Stimulated activated CD4-positive, alpha-beta T cell treated with anti-CD3 and anti-CD28 coated beads, Interleukin-12 subunit alpha, Interleukin-12 subunit beta, amount 100 ng/mL, for 24 hours (primary cell): ENCODE measurements at places on chromosomes 1 and 21.

DNA sequence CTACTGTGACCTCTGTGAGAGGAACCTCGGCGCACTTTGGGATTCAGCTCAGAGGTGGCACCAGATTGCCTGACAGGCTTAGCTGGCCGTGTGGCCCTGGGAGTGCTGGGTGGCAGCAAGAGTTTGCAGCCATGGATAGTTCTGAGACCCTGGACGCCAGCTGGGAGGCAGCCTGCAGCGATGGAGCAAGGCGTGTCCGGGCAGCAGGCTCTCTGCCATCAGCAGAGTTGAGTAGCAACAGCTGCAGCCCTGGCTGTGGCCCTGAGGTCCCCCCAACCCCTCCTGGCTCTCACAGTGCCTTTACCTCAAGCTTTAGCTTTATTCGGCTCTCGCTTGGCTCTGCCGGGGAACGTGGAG is 67.5 kb downstream of the DISC1 start:
- DNase-seq: no peak

DNA sequence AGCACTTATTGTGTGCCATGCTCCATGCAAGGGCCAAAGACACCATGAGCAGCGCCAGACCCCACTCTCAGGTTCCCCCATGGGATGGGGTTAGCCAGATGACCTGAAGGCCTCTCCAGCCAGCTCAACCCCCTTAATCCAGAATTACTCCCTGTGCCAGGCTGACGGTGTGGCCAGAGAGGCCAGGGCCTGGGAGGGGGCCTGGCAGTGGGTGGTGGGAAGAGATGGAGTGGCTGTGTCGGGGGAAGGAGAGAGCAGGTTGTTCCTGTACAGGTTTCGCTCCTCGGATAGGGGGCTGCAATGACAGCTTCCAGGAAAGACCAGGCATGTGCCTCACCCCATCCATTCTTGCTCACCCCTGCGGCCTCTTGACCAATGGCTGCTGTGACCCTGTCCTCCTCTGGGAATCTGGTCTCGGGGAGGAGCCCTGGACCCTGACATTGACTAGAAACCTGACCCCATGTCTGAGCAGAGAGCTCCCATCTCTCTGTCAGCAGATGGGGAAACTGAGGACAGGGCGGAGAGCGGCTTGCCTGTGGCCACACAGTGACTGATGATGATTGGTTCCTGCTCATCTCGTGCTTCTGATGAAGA is 345.3 kb downstream of the MATN1 start:
- no peak for DNase-seq

DNA sequence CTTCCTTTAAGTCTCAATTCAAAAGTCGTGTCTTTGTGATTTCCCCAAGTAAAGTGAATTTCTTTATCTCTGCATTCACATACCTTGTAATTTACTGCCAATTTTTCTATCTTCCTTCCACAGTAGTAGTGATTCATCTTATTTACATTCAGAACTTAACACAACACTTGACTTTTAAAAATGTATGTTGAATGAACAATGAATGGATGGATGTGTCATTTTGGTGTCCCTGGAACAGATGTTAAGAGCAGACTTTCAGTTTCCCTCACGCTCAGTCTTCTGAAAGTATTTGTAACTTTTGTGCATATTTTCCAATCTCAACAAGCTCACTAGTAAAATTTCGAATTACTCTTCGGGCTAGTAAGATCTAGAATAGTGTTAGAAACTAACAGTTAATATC is 352.0 kb downstream of the HHIPL2 start:
- DNase-seq: no peak

DNA sequence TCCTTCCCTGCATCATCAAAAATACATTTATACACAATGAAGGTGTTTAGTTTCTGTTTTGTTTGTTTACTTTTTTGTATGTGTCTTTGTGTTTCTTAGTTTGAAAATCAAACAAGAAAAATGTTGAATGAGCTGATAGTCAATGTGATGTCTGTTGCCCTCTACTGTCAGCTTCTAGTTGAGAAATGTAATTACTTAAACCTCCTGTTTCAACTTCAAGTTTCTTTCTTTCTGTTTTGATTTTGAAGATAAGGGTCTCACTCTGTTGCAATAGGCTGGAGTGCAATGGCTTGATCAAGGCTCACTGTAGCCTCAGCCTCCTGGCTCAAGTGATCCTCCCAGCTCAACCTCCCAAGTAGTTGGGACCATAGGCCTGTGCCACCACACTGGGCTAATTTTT is 37.5 kb downstream of the SPTA1 start:
- no peak for DNase-seq

DNA sequence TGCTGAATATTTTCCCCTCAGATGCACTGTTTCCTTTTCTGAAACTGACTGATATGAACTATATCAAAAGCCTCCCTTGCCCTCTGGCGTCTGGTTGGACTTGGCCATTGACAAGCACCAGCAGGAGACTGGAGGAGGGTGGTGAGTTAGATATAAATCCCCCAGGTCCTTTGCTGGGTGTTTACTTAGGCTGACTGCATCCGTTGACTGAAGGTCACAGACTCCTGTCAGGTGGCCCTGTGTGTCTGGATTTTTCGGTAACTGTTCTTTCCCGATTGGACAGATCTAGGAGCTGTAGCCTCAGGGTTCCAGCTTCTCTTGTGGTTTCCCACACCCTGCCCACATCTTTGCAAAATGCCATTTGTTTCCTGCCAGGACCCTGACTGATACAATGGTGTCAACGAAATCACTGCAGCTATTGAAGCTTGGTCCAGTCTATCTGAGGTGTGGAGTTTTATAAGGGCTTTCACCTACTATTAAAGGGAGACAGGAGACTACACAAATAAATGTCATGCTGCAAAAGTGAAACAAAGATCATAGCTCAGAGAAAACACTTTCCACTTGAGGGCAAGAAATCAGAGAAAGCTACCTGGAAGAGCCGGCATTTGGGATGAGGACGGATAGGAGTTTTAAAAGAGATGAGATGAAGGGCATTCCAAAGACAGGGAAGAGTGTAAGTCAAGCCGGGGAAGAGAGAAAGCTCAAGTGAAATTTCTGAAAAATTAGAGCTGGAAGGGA is 1.5 kb upstream of the MAGI3 start:
- DNase-seq: no peak

DNA sequence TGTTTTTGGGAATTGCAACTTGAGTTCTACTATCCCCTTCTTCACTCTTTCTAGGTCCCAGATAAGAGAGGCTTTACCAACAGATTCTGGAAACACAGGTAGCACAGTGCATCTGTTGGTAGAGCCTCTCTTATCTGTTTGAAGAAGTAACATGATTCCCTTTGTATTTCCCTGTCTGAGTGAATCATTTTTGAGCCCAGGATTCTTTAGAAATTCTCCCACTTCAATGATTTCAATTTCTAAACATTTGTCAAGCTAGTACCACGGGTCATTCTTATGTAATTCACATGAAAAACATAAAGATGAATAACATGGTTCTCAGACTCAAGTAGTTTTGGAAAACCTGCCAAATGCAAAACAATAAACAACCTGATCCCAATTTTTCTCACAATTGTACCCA is 72.0 kb upstream of the DUSP10 start:
- DNase-seq: no peak

DNA sequence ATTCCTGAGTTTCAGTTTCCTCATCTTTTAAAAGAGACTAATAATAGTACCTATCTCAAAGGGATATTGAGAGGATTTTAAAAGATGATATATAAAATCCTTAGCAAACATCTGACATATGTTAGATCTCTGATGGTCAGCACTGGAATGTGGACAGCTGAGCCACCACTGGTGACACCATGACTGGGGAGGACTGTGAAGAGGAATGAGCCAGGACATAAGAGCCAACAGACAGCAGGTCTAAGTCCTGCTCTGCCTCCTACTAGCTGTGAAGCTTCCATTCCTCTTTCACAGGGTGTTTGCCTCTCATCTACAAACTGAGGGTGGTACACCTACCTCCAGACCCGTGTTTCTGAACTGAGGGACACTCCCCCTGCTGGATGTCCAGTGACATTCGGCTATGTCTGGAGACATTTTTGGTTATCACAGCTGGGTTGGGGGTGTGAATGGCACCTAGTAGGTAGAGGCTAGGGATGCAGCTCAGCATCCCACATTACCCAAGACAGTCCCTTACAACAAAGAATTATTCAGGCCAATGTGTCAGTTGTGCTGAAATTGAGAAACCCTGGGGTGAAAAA is 109.1 kb upstream of the OLIG2 start:
- DNase-seq: no peak

GRCh38 chr21:34019402-34019801 is 54.0 kb upstream of the MRPS6 start:
- DNase-seq: no peak

- DNase-seq: no peak
Measured at GRCh38 chr21:44842721-44843445, 25.0 kb upstream of the SUMO3 start.

GRCh38 chr1:1024771-1025699 is 5.1 kb downstream of the AGRN start:
- no peak for DNase-seq

DNA sequence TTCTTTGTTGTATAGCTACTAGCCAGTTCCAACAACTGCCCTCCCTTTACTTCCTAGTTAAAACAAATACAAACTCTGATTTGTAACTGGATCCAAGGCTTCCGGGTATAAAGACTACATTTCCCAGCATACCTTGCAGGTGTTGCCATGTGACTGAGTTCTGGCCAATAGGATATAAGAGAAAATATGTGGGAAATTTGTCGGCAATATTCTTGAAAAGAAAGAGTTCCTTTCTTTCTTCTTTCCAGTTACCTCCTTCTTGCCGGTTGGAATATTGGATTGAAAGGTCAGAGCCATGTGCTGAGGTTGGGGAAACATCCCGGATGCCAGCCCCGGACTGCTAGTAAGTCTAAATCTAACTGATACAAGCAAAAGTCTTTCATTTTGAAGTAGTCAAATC is 23.0 kb upstream of the ZBTB40 start:
- no peak for DNase-seq

- DNase-seq: no peak
Measured at GRCh38 chr1:168617974-168618750, 41.8 kb downstream of the XCL1 start.

DNA sequence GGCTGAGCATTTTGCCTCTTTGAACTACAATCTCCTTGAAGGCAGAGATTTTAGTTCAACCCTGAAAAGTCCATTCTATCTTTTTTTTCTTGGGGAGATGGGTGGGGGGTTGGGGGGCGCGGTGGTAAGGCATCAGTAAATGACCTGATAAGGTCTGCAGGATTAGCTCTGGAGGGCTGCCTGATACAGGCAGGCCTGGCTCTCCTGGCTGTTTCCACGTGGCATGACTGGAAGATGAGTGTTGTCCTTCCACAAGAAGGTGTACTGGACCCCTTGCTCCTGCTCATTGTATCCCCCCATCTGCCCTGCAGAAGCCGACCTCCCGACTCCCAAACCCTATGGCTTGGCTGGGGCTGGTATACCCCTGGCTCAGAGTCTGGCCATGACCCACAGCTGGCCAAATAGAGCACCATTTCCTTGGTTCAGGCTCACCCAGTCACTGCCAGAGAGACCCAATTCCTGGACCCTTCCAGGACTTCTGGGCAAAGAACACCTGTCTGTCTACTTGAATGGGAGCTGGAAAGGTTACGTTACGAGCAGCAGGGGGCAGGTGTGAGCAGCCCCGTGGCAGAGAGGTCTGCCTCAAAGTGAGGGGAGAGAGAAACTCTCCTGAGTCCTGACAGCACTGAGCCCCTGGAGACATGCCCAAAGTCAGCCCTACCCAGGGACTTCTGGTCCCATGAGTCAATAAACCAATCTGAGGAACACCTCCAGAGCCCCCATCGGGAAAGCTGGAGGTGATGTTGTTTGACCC is 17.0 kb downstream of the DHRS3 start:
- DNase-seq: no peak

- DNase-seq: no peak
Measured at GRCh38 chr1:178745260-178745659, 20.2 kb downstream of the RALGPS2 start.

DNA sequence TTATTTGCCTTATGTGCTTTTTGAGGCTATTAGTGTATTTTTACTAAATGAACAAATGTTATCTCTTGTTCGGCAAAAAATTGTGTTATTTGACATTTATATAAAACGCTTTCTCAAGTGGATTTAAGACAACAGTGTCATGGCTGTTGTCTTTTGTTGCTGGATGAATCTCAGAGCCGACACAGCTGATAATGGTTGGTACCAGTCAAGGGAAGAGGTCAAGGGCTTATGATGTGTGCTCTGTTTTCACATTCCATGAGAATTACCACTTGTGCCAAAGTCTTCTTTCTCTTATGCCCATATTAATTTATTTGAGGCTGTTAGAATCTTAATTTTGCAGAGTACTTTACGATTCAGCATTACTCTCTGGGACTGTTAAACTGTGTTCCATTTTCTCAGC is 17.9 kb upstream of the CD101 start:
- no peak for DNase-seq

DNA sequence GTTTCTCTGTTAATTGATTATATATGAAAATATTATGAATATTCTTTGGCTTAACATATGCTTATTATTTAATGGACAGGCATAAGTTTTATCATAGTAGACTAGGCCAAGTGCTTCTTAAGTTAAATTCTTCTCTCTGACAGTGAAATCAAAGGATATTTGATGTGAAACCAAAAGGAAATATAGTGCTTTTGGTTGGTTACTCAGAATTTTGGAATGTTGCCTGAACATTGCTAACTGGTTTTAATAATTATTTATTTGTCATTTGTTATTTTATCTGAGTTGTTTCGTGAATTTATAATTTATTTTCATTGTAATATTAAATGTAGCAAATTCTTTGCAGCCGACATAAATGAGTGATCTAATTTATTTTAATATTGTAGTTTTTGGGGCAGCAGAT is 18.3 kb downstream of the HOOK1 start:
- no peak for DNase-seq

DNA sequence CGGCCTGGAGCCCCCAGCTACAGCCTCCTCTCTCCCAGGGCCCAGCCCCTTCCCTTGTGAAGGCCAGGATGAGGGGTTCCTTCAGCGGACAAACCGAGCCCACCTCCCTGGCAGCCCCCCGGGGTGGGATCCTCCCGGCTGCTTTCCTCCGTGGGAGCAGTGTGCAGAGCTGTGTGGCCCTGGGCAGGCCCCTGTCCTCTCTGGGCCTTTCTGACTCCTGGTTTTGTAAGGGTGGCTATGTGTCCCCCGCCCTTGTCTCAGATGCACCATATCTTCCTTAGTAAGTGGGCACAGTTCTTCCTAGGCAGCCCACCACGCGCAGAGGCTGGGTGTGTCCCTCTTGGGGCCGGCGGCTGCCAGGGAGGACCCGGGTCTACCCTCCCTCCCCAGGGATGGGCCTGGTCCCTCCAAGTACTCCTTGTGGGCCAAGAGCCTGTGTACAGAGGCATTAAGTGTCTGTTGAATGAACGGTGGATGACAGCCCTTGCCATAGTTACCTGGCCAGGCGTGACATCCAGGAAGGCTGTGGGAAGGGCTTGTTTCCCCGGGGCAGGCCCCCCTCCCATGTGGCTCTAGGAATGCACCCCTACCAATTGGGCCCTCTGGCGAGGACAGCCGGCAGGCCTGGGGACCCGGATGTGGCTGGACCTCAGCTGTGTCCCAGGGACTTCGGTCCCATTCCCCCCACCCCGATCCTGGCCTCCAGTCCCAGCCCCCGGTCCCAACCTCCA is 3.8 kb downstream of the SMIM1 start:
- DNase-seq: no peak
